ENCODE measurements at places on chromosomes 1 and 21.

- peak; percentile 85 for DNase-seq
These were observed 45.7 kb upstream of the PRDX6 start for GRCh38 chr1:173431304-173432045.

- no peak for DNase-seq
These were observed 126.6 kb upstream of the COA6 start for GRCh38 chr1:234246638-234247116.

DNA sequence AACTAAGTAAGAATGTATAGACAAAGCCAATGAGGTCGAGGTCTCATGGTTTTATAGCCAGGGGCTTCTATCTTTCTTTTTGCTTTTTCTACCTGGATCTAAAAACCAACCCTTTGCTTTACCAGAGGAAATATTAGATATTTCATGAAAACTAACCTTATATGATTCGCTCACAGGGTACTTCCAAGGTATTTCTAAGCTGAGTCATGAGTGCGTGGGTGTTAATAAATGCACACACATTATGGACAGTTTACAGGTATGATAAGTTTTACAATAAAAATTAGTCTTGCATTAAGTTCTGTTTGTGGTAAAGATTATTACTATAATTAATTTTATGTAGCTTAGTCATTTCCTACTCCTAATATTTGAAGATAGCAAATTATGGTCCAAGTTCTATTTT, 217.2 kb downstream of the CHRM3 start:
- DNase-seq: peak; percentile 2

- DNase-seq: peak; percentile 35
These were observed 26.8 kb upstream of the TARBP1 start for GRCh38 chr1:234505769-234506102.

DNA sequence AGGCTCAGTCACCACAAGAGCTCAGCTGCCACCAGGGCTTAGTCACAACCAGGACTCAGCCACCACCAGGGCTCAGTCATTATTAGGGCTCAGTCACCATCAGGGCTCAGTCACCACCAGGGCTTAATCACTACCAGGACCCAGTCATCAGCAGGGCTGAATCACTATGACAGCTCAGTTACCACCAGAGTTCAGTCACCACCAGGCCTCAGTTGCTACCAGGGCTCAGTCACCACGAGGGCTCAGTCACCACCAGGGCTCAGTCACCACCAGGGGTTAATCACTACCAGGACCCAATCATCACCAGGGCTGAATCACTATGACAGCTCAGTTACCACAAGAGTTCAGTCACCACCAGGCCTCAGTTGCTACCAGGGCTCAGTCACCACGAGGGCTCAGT, 196.2 kb downstream of the NPHP4 start:
- no peak for DNase-seq

DNA sequence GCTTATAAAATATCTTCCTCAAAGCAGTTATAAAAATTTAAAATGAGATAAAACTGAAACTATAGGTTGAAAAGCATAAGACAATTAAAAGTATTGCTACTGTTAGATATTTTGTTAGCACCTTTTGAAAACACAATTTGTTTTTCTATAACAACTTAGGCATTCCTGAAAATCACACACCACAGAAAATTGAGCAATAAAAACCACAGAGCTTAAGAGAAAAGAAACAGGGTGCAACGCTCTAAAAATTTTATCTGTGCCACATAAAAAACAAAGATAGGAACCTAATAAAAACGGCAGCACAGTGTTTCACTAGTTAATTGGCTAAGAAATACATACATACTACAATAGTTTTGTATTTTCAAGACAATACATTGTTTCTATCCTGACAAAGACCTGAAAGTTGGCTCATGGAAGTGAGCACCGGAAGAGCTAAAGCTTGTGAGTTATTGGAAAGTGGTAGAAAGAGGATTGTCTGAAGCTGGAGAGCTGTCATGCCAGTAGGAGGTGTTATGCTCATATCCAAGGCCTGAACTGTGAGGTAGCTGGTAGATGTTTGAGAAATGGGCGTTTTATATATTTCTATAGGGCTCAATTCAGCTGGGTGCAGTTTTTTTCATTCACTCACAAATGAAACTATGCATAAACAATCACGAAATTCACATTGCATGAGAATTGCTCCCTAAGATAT, 45.8 kb downstream of the RGS7 start:
- peak; percentile 1 for DNase-seq

- no peak for DNase-seq
These were observed 86.0 kb downstream of the PBX1 start for GRCh38 chr1:164644774-164645644.

GRCh38 chr1:8409106-8409505, 91.2 kb downstream of the SLC45A1 start:
- peak; percentile 70 for DNase-seq

- DNase-seq: peak; percentile 68
These were observed 118.1 kb downstream of the RUNX1 start for GRCh38 chr21:34930971-34931370.

GRCh38 chr1:111733183-111733991, 5.8 kb downstream of the INKA2 start:
- peak; percentile 79 for DNase-seq

DNA sequence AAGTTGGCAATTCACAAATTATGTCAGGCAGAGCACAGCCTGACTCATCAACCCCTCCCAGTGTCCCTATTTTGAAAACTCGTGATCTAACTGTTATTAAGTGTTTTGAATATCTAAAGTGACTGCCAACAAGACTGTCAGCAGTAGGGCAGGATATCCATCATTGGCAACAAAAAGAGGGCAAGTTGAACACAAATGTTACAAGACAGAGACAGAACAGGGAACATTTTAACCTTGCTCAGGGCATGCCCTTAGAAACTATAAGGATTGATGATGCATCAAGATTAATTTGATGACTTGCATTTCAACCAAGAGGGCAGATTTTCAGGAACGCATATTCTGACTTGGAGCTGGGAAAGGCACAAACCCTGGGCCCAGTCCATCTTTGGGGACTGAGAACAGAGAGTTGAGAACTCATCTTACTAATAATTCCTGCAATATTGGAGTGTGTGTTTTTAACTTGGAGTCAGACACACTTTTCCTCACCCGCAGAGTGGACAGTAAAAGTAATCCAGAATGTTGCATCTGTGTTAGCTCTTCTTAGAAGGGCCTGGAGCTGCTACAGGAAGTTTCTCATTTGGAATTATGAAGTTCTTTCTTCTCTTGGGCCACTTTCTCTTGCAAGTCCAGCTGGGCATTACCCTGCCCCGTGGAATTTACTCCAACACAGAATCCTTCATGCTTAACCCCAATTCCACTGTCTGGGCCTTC, 317.2 kb downstream of the LTN1 start:
- DNase-seq: no peak

- no peak for DNase-seq
These were observed 7.4 kb downstream of the HCRTR1 start for GRCh38 chr1:31624731-31625514.

GRCh38 chr1:200780545-200781369, 42.1 kb downstream of the CAMSAP2 start:
- DNase-seq: peak; percentile 11

DNA sequence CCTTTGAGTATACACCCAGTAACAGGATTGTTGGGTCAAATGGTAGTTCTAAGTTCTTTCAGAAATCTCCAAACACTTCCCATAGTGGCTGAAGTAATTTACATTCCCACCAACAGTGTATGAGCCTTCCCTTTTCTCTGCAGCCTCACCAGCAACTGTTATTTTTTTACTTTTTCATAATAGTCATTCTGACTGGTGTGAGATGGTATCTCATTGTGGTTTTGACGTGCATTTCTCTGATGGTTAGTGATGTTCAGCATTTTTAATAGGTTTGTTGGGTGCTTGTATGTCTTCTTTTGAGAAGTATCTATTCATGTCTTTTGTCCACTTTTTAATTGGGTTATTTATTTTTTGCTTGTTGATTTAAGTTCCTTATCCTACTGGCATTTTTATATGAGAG, 26.4 kb upstream of the LAMC1 start:
- no peak for DNase-seq

DNA sequence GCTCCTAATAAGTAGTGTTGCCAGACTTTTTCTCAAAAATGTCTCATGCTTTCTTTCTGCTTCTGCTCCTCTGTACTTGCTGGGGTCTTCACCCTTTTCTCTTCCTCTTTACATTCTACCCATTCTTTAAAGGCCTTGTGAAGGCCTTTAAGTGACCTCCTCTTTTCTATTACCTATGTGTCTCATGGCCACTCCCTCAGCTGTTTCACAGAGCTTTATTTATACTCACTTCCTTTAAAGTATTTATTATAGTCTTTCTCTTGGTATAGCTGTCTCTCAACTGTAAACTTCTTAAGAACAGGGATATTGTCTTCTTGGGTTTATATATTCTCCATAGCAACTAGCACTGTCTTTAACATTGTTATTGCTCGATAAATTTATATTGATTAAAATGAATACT, 792 bp downstream of the GOLPH3L start:
- peak; percentile 21 for DNase-seq

- DNase-seq: no peak
These were observed 480.4 kb downstream of the SIPA1L2 start for GRCh38 chr1:232149287-232150201.

GRCh38 chr1:15001317-15001915, 152.1 kb upstream of the TMEM51 start:
- DNase-seq: peak; percentile 57

DNA sequence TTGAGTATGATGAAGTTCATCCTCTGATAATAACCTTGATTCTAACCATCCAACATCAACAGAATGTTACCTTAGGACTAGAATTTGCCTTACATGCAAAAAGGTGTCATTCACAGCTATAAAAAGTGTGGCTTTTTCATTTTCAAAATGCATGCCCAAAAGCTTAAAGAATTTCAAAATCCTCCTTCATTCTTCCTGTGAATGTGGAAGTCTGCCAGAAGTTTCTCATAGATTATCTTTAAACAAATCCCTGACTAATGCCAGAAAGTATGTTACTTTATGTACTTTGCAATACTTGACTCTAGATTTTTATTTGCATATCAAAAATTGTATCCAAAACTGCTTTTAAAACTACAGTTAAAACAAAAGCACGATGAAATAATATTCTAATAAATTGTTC, 270.6 kb upstream of the ZRANB2 start:
- no peak for DNase-seq

DNA sequence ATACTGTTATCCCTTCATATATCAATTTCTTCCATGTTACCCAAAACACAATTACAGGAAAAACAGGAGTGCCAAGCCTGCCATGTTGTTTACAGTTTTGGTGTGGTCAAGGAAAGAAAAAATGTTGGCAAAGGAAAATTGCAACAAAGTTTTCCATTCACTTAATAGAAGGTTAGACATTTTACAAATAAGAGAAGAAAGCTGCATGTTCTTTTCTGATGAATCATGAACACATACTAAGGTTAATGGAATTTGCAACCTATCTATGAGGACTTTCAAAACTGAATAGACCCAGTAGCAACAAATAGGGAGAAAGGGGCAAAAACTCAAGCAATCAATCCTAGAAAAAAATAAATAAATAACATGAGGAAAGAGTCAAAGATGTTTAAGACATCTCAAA, 556.7 kb downstream of the DPYD start:
- DNase-seq: peak; percentile 61

DNA sequence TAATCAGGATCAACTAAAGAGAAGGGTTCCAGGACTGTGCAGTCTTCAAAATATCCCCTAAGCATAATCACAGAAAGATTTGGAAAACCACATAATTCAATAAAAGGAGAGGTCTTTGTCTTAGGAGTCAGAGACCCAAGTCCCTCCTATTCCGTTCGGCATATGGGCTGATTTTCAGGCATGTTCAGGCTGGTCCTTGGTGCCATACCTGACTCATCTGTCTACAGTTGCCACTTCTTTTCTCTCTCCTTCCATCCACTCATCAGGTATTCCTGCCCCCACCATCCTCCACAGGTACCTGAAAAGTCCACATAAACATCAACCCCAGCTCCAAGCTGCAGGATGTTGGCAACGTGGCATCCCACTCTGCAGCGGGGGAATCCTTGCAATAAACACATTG, 29.7 kb upstream of the RPL11 start:
- DNase-seq: no peak

DNA sequence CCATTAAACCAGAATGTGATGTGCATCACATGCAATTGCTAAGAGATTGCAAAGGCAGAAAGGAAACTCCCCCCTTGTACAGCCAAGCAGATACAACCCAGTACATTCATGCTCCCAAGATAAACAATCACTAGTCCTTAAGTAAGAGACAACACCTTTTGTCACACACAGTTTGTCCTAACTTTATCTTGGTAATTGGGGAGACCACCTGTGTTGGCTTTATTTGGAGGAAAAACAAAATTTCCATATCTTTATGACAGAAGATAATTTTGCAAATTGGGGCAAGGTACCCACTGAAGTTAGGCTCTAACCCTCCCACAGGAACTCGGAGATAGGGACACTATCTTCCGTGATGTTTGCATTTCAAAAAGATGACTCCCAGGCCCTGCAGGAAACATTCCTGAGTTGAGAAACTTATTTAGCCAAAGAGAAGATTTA, 175.0 kb upstream of the TNR start:
- no peak for DNase-seq
